ENCODE measurements at places on chromosomes 16 and 17. TPM values are rescaled to one million over a fixed set of nuclear protein-coding genes. Genes with fewer than 3 reads are reported as not detected.

The PRR14 gene
- polyA plus RNA-seq, result 31.0 TPM

The IRX5 gene
- not detected for polyA plus RNA-seq

The KRTAP3-2 gene
- not detected for polyA plus RNA-seq

The KRT33B gene
- not detected for polyA plus RNA-seq

The CAVIN1 gene
- not detected for polyA plus RNA-seq

The WDR81 gene
- 8.8 TPM for polyA plus RNA-seq

The PPM1E gene
- polyA plus RNA-seq, result not detected

The NOD2 gene
- 18.5 TPM for polyA plus RNA-seq

The BCO1 gene
- polyA plus RNA-seq, result not detected

The NPW gene
- not detected for polyA plus RNA-seq

The CNGB1 gene
- not detected for polyA plus RNA-seq

The SLFN13 gene
- 1.8 TPM for polyA plus RNA-seq

The BOLA2 gene
- 24.8 TPM for polyA plus RNA-seq

The CIAO2B gene
- 140 TPM for polyA plus RNA-seq

The TMC8 gene
- polyA plus RNA-seq, result 15.1 TPM

The INTS2 gene
- polyA plus RNA-seq, result 2.2 TPM

The FAM171A2 gene
- not detected for polyA plus RNA-seq

The SOX9 gene
- not detected for polyA plus RNA-seq

The HBZ gene
- not detected for polyA plus RNA-seq

The CES4A gene
- polyA plus RNA-seq, result 3.3 TPM

The DNAI2 gene
- not detected for polyA plus RNA-seq

The KPNB1 gene
- 13.2 TPM for polyA plus RNA-seq

The TMEM238L gene
- polyA plus RNA-seq, result not detected

The PPY gene
- polyA plus RNA-seq, result not detected

The NAE1 gene
- polyA plus RNA-seq, result 10.8 TPM

The RASL10B gene
- polyA plus RNA-seq, result not detected

The KRT24 gene
- not detected for polyA plus RNA-seq

The MT3 gene
- polyA plus RNA-seq, result not detected

The NOXO1 gene
- polyA plus RNA-seq, result 0.09 TPM

The CMTM1 gene
- 2.5 TPM for polyA plus RNA-seq

The PIK3R6 gene
- polyA plus RNA-seq, result 3.6 TPM

The MT1H gene
- 0.15 TPM for polyA plus RNA-seq

The CCL17 gene
- polyA plus RNA-seq, result not detected

The SLC7A6 gene
- polyA plus RNA-seq, result 5.5 TPM

The KRTAP2-2 gene
- not detected for polyA plus RNA-seq

The PYY gene
- not detected for polyA plus RNA-seq

The MARCHF10 gene
- not detected for polyA plus RNA-seq

The CES5A gene
- not detected for polyA plus RNA-seq

The ANKFN1 gene
- not detected for polyA plus RNA-seq

Measured in CD14-positive monocyte (primary cell).